ENCODE measurements at places on chromosomes 6 and 20. TPM values are rescaled to one million over a fixed set of nuclear protein-coding genes. Genes with fewer than 3 reads are reported as not detected.

DNA sequence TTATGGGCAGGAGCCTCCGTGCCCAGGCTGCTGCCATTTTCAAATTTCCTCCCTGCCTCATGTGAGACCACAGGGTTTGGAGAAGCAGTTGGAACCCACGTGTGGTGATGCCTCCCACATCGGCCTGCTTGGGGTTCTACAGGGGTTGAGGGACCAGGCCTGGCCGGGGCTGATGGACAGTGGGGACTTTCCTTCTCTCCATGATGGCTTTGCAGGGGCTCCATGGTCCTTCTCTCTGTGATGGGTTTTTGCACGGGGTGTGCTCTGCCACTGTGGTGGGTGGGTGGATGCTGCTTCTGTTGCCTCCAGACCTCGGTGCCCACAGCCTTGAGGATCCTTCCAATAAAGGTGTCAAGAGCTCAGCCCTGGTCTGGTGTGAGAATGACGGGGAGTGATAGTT, 54.4 kb downstream of the ADNP start:
- H3K27ac ChIP-seq = no peak overlapping the region
- H3K36me3 ChIP-seq = no peaks in the 10 kb centered on the region

DNA sequence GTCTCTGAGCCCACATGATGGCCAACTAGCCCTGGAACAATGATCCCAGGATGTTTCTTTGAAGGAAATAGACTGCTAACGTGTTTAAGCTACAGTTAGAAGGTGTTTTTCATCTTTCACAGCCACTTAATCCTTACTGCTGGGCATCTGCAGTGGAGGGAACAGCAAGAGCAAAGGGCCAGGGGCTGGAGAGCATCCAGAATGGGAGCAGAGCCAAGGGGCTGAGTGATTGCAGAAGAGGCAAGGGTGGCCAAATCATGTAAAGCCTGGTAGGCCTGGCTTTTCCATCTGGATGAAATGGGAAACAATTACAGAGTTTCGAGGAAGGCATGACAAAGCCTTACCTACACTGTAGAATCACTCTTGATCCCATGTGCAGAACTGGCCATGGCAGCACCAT, 18.7 kb upstream of the LAMP5 start:
- H3K27me3 ChIP-seq = no peaks in the 10 kb centered on the region
- H3K4me1 ChIP-seq = no peaks in the 10 kb centered on the region
- no peak overlapping the region for H3K27ac ChIP-seq
- DNase-seq = no peak
- H3K4me3 ChIP-seq = no peak overlapping the region

DNA sequence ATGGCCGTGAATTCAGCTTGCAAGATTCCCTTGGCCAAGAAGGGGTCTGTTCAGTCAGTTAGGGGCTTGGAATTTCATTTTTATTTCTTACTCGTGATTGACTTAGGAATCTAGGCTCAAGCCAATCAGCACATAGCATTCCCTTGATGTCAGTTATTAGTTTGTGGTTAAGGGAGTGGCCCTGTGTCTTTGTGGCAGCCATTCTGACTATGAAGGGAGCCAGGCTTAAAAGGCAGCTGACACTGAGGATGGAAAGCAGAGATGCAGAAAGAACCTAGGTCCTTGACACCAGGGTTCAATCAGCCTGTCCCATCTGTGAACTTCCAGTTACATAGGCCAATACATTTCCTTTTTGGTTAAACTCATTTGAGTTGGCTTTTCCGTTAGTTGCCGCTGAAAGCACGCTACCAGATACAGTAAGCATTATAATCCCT, 48.1 kb downstream of the MCUR1 start:
- peak overlapping the region; percentile 59 for H3K27ac ChIP-seq
- no peak overlapping the region for H3K4me3 ChIP-seq
- H3K27me3 ChIP-seq = no peaks in the 10 kb centered on the region
- peak; percentile 24 for DNase-seq

- no peak for DNase-seq
- no peak overlapping the region for H3K4me3 ChIP-seq
- no peak overlapping the region for H3K27ac ChIP-seq
- no peaks in the 10 kb centered on the region for H3K36me3 ChIP-seq
- H3K27me3 ChIP-seq = no peaks in the 10 kb centered on the region
Measured at GRCh38 chr6:166926748-166927147, 29.6 kb downstream of the RNASET2 start.

DNA sequence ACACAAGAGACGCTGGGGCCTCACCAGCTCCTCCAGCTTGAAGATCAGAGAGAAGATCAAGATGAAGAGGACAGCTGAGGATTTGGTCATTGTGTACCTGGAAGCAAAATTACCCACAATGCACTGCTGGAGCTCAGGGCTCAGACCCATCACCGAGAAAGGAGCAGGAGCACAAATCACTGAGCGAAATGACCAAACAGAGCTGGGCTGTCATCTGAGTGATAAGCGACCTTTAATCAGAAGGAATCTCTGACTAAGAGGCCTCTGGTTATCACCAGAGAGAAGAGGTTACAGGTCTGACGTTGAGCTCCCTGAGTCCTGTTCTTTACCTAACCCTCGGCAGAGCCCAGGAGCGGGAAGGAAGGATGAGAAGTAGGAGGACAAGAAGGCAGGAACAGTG, 47.5 kb upstream of the CDH22 start:
- peaks cover 5% of the 10 kb centered on the region for H3K4me1 ChIP-seq
- H3K4me3 ChIP-seq = no peak overlapping the region
- H3K27me3 ChIP-seq = no peaks in the 10 kb centered on the region
- no peaks in the 10 kb centered on the region for H3K36me3 ChIP-seq

DNA sequence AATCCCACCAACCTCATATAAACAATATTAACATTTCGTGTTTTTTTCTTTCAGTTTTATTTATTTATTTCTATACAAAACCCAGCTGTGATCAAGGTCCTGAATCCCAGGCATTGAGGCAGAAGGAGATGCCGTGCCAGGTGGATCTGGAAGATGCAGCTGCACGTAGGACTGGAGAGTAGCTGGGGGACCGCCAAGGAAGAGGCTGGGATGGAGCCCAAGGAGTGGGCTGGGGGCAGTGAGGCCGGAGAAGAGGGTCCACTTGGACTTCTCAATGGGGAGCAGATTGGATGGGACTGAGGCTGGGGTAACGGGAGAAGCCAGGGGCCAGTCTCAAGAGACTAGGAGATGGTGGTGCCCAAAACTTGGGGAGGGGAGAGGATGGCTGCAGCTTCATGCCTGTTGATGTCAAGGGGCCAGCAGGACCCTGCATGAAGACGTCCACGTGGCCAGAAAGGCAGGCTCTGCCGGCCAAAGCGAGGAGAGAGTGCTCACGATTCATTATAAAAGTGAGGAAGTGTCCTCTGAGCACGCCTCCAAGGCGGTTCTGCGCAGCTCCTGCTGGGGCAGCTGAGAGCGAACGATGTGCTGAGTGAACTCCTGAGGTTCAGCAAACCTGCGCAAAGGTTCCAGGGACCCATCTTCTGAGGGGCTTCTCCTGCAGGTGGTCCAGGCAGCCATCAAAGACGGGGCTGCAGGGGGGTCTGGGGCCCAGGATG, 110.3 kb downstream of the BMP7 start:
- H3K4me1 ChIP-seq = no peaks in the 10 kb centered on the region
- H3K27me3 ChIP-seq = no peaks in the 10 kb centered on the region
- H3K4me3 ChIP-seq = no peak overlapping the region
- no peak overlapping the region for H3K27ac ChIP-seq
- no peak for DNase-seq

GRCh38 chr6:44162876-44163625, 4.4 kb downstream of the CAPN11 start:
- H3K36me3 ChIP-seq = no peaks in the 10 kb centered on the region
- H3K27ac ChIP-seq = no peak overlapping the region
- H3K27me3 ChIP-seq = no peaks in the 10 kb centered on the region
- no peak for DNase-seq
- H3K4me1 ChIP-seq = no peaks in the 10 kb centered on the region

DNA sequence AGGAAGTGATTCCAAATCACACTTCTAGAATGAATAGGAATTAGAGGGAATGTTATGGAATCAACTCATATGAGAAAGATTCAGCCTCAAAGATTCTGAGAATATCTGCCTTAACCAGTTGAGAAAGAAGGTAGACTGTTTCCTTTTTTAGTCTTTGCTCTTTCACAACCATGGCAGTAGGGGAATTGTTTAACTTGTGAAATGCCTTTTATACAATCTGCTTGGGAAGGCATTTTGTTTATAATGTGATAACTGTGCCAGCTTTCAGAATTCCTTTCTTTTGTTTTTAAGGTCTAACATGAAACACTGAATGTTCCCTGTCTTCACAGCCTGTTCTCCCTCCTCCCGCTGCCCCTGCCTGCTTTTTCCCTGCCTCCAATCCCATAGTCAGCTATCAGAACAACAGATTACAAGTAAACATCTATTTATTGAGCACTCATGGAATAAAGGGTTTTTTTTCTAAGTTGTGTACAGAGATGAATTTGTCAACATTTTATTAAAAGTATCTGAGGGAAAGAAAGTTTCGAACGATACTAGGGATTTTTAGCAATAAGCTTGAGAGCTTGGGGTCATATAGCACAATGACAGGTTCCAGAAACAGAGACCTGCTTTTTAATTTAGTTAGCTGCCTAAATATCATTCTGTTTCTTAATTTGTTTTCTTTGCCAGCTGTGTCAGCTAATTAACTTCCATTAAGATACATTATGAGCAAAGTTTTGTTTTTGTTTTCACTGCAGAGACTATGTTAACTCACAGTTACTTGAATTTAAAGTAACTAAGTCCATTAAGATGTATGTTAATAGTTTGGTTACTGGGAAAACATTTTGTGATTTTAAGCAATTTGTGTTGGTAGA, 28.3 kb upstream of the FBXO30 start:
- H3K36me3 ChIP-seq = no peaks in the 10 kb centered on the region
- no peaks in the 10 kb centered on the region for H3K27me3 ChIP-seq
- H3K4me1 ChIP-seq = peaks cover 10% of the 10 kb centered on the region
- DNase-seq = no peak
- H3K4me3 ChIP-seq = no peak overlapping the region

SLC52A3 gene
- 0.33 TPM for total RNA-seq

GINS1 gene
- total RNA-seq = 6.5 TPM

ADGRB3 gene
- 2.2 TPM for total RNA-seq
